ENCODE measurements at places on chromosomes 3 and 15.

- DNase-seq, result no peak
Observed at GRCh38 chr3:135805752-135806151, 159.8 kb upstream of the PPP2R3A start.

- no peak for DNase-seq
Observed at GRCh38 chr15:89321521-89322410, 12.9 kb downstream of the POLG start.

DNA sequence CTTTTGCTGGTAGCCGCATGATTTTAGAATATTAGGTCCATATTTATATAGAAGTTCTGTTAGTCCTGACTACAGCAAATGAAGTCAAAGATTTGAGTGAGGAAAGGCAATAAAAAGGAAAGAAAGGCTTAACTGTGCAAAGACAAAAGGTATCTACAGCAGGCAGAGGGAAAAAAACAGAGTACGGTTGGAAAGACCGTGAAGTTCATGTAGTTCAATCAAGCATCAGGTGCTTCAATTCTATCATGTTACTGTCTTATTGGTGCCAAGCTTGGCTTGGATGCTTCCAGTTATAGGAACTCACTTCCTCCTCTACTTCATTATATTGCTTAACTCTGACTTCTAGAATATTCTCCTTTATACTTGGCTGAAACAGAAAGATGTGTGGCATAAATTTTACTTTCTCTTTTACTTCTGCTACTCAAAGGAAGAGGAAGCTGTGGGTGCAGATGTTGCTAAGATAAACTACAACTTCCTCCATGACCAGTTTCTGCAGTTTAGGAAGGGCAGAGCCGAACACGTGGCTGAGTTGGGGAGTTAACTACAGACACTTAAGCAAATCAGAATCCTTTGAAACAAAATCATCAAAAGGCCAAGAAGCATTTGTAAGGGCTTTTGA lies 72.6 kb upstream of the ZBED2 start:
- peak; percentile 39 for DNase-seq

DNA sequence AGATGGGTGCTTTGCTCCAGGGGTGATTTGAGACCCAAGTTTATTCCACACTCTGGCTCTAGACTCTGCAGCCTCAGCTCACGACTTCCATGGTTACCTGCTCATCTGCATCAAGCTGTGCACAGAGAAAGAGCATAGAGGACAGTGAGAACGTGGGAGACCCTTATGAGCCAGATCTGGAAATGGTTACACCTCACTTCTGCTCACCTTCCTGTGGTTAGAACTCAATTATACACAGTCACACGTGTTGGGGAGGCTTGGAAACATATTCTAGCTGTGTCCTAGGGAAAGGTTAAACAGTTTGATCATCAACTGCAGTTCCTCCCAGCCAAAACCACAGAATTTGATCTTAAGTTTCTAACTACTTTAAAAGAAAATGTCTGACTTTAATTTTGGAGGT lies 1.8 kb downstream of the FETUB start:
- no peak for DNase-seq

GRCh38 chr15:61503383-61503969 lies 274.4 kb upstream of the RORA start:
- DNase-seq, result no peak

DNA sequence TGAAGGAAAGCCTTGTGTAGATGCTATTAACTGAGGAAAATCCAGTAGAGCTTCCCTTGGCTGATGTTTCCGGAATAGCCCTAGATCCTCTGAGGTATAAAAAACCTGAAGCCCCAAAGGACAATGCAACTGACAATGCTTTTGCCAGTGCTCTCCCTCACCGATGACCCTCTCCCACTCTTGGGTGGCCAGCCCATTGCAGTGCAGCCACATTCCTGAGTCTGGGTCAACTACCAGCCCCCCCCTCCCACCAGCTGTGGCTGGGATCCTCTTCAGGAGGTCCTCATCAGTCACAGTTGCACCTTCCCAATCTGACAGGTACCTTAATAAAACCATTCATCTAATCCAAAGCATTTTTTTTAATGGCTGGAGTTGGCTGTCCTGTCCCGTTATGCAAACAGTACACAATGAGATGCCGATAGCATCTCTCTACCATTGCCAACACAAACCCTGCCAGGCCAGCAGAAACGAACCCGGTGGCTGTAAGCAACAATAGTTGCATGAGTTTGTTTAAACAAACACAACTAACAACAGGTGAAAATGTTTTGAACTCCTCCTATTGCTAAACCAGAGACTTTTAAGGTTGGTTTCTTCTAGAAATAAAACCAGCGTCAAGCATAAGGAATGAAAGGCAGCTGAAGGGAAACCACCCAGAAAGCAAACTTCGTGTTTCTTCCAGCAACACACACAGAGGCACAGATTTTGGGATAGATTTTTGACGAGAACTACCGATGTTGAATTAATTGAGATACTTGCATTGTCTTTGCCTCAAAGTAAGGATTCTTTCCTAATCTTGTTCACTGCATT lies 128.3 kb upstream of the ARHGEF3 start:
- DNase-seq, result no peak

DNA sequence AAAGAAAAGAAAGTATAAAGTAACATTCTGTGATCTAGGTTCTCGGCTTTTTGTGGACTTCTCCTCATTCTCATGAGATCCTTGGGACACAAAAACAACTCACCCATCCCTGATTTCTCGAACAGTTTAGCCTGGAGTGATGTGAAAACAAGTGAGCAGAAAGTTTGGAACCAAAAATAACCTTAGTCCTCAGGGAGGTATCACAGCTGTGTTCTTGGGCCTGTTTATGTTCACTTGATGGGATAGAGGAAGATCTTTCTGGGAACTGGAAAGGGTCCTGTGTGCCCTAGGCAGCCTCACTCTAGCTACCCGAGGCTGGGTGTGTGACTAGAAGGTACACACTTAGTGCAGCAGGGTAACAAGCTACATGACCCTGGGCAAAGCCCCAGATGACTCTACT lies 308.8 kb upstream of the PDZRN3 start:
- no peak for DNase-seq

DNA sequence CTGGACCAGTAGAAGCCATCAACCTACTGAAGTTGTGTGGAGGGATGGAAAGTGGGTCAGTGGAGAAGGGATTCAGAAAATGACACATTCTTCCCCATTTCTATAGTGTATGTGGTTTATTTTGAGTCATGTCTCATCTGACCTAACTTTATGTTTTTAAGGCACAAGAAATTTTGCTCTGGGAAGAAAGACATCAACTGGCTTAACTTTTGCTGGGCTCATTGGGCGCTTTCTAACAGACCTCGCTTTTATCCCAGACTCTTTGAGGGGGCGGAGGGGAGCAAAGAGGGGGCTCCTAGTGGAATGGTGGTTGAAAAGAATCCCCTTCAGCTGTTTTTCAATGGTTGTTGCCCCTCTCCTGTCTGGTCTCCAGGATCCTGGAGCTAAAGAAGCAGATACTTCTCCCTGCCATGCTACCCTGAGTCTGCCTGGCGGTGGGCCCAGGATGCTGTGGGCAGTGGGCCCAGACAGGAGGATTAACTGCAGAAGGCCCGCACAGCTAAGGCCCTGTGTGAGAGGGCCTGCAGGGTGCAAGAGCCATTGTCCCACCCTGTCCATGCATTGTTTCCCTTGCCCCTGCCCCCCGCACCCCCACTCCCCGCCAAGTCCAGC lies 14.5 kb downstream of the CSRNP1 start:
- no peak for DNase-seq

DNA sequence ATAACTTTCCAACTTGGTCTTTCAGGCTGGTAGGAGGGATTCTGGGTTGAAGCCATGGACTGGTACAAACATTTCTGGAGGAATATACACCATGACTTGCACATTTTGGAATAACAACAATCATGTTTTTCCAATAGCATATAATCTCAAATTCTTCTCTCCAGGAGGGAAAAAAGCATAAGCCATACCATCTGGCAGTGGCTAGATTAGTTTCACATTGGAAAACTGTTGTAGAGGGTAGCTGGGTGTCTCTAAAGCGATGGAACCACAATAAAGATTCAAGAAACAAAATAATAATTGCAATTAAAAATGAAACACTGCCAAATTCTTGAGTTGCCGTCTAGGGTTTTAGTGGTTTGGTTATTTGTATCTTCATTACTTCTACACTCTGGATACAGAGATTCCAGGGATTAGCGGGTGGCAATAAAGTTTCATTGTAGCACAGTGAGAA lies 278.5 kb upstream of the RASGRP1 start:
- DNase-seq, result no peak

- no peak for DNase-seq
Observed at GRCh38 chr15:31387092-31387478, 60.5 kb downstream of the KLF13 start.

DNA sequence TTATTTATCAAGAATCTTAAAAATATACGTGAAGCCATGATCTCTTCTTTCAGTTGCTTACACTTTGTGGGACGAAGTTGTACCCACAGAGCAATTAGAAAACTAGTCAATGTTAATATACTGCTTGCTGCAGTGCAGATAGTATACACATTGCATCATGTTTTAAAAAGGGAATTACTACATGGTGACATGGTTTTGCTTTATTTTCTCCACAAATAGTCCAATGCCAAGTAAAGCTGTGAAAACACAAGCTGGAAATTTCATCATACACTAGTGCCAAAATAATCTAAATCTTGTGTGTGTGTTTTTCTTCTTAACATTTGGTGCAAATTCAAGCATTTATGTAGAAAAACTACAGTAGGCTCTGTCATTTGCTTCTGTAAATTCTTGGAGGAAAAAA lies 233.0 kb downstream of the EPHA3 start:
- DNase-seq, result no peak

Measured in GM12891 (cell line).